Keratinocyte (primary cell): ENCODE measurements at places on chromosomes 7 and 10.

DNA sequence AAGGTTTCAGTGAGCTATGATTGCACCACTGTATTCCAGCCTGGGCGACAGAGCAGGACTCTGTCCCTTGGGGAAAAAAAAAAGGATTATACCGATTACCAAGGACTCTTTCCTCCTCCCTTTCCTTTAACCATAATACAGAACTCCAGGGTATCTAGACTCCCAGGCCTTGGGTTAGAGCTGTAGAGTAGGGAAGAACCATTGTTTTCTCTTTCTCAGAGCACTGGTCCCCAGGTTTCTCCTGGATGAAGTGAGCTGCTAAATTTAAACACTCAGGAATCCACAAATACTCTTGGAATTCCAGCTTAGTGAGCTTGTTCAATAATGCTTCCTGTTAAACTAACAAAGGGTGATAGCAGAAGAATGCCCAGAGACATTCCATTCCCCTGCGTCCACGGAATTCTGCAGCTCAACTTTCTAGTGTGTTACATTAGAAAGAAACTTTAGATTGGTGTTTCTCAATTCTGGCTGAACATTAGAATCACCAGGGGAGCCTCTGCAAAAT, 14.6 kb upstream of the RPEL1 start:
- no peak for DNase-seq
- H3K27me3 ChIP-seq, result no peaks in the 10 kb centered on the region
- no peaks in the 10 kb centered on the region for H3K36me3 ChIP-seq
- H3K27ac ChIP-seq, result peak overlapping the region; percentile 76
- peaks cover 35% of the 10 kb centered on the region for H3K4me1 ChIP-seq

GRCh38 chr7:37703361-37703760, 19.8 kb downstream of the GPR141 start:
- DNase-seq, result no peak
- no peak overlapping the region for H3K4me3 ChIP-seq
- no peaks in the 10 kb centered on the region for H3K27me3 ChIP-seq
- H3K36me3 ChIP-seq, result no peaks in the 10 kb centered on the region
- no peaks in the 10 kb centered on the region for H3K4me1 ChIP-seq
- no peak overlapping the region for H3K27ac ChIP-seq

- DNase-seq, result no peak
- H3K27ac ChIP-seq, result no peak overlapping the region
- no peak overlapping the region for H3K4me3 ChIP-seq
- no peaks in the 10 kb centered on the region for H3K36me3 ChIP-seq
- H3K4me1 ChIP-seq, result no peaks in the 10 kb centered on the region
- no peaks in the 10 kb centered on the region for H3K27me3 ChIP-seq
Measured at GRCh38 chr7:76193466-76193865, 8.2 kb upstream of the SRRM3 start.

DNA sequence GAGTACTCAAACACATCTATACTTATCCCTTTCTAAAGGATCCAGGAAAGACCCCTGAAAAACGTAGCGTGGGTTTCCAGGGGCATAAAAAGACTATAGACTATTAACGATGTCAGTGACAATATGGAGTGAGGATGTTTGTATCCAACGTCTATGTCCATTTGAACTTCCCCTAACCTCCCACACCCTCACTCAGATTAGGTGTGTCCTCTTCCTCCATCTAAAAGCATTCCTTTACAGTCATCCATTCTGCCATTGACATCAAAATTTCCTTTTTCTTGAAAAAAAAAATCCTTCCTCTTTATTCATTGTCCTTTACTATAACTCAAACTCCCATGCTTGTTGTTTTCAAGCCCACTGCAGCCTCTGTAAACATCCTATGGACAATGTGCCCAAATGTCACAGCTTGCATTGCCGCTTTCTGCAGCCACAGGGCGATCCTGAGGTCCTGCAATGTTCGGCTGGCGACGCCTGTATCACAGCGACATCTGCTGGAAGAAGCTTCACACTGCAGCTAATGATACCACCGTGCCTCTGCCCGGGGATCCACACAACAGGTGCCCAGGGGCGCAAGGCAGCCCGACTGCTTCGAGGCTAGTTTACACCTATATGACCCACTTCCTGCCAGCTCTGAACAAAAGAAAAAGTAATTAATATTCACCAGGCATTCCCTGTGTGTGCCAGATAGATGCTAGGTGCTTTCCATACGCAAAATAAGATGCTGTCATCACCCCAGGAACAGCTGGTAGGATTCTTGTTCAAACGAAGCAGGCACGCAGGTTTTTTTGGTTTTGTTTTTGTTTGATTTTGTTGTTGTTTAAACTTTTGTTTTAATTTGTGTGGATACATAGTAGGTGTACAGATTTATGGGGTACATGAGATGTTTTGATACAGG, 267.9 kb upstream of the GHITM start:
- no peaks in the 10 kb centered on the region for H3K4me1 ChIP-seq
- H3K27me3 ChIP-seq, result no peaks in the 10 kb centered on the region
- H3K4me3 ChIP-seq, result no peak overlapping the region
- peak; percentile 17 for DNase-seq
- no peak overlapping the region for H3K27ac ChIP-seq

DNA sequence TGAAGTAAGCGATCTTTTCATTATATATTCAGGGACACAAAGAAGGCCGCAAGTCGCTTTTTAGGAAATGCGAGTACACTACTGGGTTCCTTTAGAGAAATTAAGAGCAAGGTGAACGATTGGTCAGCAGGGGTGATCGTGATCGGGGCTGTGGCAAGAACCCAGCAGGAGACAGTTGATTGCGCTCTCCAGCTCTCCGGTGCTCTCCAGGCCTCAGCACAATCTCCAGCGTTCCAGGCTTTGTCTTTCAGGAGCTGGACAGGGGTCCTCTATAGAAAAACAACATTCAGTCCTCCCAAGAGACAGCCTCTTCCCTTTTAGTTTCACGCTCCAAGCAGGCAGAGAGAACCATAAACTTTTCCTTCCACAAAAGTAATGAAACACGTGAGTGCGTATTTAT, 170.5 kb upstream of the KLF6 start:
- H3K36me3 ChIP-seq, result no peaks in the 10 kb centered on the region
- H3K27me3 ChIP-seq, result no peaks in the 10 kb centered on the region
- no peak for DNase-seq
- H3K4me3 ChIP-seq, result no peak overlapping the region

GRCh38 chr7:152862856-152863255, 103.3 kb downstream of the ACTR3B start:
- no peak overlapping the region for H3K4me3 ChIP-seq
- no peaks in the 10 kb centered on the region for H3K27me3 ChIP-seq
- H3K36me3 ChIP-seq, result no peaks in the 10 kb centered on the region

DNA sequence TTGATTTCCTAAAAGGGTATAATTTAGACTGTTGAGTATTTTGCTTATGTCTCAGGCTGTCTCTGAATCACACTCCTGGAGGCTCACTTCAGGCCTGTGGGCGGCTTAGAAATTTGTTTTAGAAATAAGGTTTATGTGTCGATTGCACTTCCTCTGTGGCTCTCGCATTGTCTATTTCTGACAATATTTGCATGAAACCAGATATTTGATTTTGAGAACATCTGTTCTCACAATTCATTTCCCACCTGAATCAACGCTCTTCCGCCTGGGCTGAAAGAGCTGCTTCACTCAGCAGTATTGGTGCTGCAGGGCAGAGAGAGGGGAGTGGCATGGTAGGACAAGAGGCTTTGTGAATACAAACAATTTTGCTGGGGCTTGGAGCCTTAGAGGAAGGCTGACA, 262.0 kb downstream of the ADRA2A start:
- no peak overlapping the region for H3K4me3 ChIP-seq
- H3K36me3 ChIP-seq, result no peaks in the 10 kb centered on the region
- H3K27me3 ChIP-seq, result no peaks in the 10 kb centered on the region
- DNase-seq, result no peak

DNA sequence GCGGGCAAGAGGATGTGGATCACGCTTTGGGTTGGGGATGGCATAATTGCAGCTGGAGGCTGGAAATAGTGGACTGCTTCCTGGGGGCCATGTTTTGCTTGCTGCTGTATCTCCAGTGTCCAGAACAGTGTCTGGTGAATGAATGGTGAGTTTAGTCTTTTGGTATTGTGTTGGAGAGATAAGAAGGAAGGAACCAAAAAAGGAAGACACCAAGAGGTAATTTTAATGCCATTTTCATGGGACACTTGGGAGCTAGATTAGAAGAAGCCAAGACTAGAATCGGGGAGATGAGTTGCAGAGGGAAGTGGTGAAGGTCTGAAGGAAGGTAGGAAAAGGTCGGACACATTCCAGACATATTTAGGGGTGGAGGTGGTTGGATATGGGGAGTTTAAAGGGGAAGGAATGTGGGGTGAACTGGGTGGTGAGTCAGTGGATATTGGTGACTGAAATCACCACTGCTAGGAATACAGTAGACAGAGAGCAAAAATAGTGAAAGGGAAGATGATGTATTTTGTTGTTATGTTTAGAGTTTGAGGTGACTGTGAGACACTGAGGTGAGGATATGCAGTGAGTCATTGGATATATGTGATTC, 76.7 kb downstream of the CCNY start:
- peak; percentile 36 for DNase-seq
- no peaks in the 10 kb centered on the region for H3K36me3 ChIP-seq
- H3K4me1 ChIP-seq, result peaks cover 32% of the 10 kb centered on the region
- no peaks in the 10 kb centered on the region for H3K27me3 ChIP-seq
- H3K4me3 ChIP-seq, result no peak overlapping the region
- H3K27ac ChIP-seq, result peak overlapping the region; percentile 38

- no peak overlapping the region for H3K27ac ChIP-seq
- H3K4me1 ChIP-seq, result peaks cover 3% of the 10 kb centered on the region
- no peak for DNase-seq
Measured at GRCh38 chr7:107958764-107959526, 44.0 kb downstream of the LAMB1 start.
